GM13976 (cell line): ENCODE measurements at places on chromosomes 2 and 18.

DNA sequence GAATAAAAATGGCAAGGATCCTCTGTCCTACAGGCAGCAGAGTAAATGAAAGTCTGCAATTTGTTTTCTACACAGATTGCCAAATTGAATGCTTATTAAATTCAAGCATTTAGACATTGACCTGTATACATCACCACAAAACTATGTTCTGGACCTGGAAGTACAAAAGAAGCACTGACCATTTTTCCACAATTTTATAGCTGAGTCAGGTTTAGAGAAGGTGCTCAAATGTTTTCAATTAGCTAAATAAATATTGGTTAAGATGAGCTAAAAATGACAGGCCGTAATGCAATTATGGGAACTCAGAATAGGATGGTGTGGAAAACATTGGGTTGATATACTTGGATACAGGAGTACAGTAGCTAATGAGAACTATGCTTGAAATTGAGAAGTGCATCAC is 490.7 kb upstream of the MEIS1 start:
- DNase-seq: no peak

GRCh38 chr2:41170589-41170988 is 718.7 kb upstream of the SLC8A1 start:
- DNase-seq: no peak

- DNase-seq: no peak
Observed at GRCh38 chr2:238087211-238087610, 12.9 kb upstream of the ESPNL start.

DNA sequence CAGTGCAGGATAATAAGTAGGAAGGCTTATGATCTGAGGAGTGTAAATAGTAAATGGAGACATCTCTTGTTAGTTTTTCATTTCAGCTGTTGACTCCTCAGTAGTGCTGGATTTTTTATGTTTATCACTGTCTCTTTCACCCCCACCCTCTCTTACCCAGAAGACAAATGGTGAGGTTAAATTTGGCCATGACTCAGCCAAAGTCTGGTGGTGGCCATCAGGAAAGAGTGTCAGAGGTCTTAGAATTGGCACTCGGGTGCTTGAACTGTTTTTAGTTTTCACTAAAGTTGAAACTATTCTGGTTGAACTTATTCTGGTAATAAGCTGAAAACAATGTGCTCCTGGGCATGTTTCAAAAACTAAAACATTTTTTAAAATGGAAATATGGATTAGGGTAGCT is 123.3 kb downstream of the FHOD3 start:
- no peak for DNase-seq

- no peak for DNase-seq
Observed at GRCh38 chr18:51397347-51397962, 200.0 kb upstream of the MEX3C start.

DNA sequence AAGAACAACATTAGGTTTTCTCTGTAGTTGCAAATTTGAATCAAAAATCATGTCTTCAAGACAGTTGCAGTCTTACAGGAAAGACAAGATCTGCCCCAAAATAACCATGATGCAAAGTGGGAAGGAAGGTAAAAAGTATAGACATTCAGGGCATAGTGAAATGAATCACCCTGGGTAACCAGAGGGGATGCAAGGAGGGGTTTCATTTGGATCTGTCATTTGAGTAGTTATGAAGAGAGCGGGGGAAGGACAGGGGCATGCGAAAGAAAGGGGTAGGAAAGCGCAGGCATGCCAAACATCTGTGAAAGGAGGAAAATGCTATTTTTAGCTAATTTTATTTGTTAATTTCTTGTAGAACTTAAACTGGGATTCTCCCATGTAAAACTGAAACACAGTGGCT is 219.1 kb upstream of the BOD1L2 start:
- DNase-seq: no peak

DNA sequence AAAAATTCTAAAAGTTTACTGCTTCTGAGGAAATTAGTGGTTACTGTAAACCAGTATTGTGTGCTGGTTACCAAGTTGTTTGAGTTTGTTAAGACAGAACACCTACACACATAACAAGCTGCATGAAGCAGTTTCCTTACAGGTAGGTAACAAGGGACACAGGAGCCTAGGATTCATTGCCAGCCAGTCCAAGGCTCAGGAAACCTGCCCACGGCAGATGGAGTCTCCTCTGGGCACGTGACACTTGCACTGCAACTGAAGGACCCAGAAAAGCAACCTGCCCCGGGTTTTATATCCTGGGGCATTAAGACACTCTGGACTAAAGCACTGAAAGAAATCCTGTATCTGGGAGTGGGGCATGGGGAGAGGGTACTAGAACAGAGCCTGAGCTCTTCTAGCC is 639.3 kb downstream of the ADCYAP1 start:
- no peak for DNase-seq

DNA sequence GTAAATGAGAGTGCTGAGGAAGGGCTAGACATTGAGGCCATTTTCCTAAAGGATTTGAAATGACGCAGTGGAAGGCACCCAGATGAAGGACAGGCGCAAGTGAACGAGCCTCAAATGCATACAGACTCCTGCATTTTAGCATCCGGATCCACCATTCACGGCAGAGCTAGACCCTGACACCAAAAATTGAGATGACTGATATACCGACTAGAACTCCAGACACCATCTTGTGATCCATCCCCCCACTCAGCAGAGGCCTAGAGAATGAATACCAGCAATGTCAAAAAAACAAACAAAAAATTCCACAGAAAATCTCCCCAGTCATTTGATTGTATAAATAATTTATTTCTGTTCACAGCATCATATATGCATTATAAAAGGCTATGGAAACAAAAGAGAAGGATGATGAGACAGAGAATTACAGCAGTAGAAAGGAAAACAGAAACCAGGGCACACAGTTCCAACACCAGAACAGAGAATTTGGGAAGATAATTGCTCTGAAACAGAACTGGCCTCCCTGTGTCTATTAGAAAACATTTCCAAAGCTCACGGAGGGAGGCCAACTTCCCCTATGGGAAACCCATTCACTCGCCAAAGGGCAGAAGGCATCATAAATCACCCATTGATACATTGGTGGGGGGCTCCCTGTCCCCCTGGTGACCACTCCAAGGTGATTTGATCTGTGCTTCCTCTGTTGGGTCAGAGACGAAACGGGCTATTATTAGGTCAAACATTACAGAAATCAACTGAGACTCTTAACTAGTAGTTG is 4.0 kb downstream of the ARL4C start:
- DNase-seq: no peak

DNA sequence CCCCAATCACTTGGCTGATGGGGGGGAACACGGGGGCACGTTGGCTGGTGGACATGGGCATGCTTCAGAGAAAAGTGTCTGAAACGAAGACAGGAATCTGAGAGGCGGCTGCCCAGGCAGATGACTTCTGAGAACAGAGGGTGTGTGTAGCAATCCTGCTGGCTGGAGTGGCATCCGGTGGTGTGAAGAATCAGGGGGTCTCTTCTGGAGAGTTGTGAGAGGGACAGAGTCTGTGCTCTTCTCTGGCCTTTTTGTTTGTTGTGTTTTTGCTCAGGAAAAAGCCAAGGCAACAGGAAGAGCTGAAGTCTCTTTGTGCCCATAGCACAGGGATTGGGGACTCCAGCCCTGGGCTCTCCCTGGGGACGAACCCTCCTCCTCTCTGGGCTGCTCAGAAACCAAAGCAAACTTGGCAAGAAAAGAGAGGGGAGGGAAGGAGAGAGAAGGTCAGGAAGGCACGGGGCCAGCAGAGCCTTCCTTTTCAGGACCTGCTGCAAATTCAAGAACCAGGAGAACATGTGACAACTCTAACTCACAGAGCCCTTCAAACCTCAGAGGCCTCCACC is 97.0 kb upstream of the SMAD2 start:
- DNase-seq: no peak

GRCh38 chr2:128276878-128277675 is 41.6 kb downstream of the HS6ST1 start:
- DNase-seq: no peak

DNA sequence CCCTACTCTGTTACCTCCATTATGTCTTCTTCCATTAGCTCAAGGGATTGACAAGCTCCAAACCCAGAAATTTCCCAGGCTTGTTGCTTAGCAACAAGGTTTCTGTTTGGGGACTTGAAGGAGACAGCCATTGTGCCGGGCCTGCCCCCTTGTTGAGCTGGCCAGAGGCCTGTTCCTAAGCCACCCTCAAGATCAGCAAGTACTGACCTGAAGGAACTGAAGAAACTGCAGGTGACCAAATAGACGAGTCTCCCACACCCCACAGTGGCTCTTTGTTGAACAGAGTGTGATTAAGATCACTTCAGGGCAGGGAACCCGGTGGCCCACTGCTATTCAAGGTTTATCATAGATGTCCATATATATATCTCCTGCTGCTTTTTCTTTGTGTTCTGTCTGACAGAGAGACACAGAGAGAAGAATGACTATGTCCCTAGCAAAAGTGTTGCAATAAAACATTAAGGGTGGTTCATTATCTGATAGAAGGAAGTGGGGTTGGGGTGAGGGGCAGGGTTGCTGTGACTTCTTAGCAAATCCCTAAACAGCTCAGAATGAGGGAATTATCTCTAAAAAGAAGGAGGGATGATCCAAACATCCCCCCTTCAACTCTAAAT is 69.2 kb downstream of the RNF144A start:
- no peak for DNase-seq
